ENCODE measurements at places on chromosomes 2 and 18.

- DNase-seq: no peak
Observed at GRCh38 chr2:40448476-40449079, 3.3 kb downstream of the SLC8A1 start.

- DNase-seq: no peak
Observed at GRCh38 chr18:2482706-2483475, 88.4 kb downstream of the METTL4 start.

DNA sequence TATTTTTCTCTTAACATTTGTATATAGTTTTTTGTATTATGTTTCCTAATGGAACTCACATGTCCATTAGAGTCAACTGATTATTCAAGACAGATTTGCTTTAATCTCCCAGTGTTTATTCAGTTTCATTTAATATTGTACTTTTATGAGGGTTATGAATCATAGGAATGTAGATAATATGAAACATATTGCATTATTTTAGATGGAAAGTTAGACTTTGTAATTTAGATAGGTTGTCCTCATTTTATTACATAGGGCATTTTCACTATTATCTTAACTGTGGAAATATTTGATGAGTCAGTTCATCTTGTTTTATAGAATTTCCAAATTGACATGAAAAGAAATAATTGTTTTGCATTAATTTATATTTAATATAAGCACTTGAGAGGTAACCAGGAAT, 240.8 kb downstream of the PLCL1 start:
- DNase-seq: no peak

- no peak for DNase-seq
Observed at GRCh38 chr2:183495589-183496267, 371.5 kb downstream of the NUP35 start.

DNA sequence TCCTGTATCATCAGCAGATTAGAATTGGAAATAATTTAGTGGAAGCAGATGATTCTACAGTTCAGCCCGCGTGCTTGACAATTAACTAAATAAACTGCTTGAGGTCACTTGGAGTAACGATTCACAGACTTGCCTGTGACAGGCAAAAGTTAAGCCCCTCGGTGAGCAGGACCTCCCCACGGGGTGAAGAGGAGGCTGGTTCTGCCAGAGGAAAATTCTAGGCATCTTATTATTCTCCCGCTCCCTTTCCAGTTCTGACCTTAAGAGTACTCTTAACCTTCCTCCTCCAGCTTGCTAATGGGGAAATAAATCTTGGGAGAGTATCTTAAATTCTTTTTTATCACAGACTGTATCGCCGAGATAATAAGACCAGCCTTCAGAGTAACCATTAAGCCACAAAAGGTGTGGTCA, 169.7 kb upstream of the SMAD2 start:
- DNase-seq: no peak

- peak; percentile 7 for DNase-seq
Observed at GRCh38 chr2:32947484-32948143, 861 bp downstream of the LTBP1 start.

- DNase-seq: no peak
Observed at GRCh38 chr2:126784621-126785020, 114.1 kb upstream of the TEX51 start.

DNA sequence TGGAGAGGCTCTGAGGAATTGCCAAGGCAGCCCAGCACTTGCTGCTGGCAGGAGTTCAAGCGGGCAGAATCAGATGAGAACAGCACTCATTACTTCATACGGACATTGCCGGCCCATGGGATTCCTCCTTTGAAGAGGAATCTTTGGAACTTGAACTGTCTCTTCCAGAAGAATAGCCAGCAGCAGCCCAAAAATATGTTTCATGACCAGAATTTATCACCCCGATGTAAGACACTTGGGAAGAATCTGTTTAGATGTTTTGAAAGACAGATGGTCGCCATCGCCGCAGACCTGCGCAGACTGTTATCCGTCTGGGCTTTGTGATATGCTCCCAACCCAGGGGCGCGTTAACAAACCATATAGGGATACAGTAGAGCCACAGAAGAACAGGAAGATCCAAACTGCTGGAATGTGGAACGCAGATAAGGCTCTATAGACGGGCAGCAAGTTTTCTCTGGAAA, 3.7 kb upstream of the ADI1 start:
- DNase-seq: no peak

GRCh38 chr2:65835975-65836549, 403.7 kb upstream of the SPRED2 start:
- no peak for DNase-seq

DNA sequence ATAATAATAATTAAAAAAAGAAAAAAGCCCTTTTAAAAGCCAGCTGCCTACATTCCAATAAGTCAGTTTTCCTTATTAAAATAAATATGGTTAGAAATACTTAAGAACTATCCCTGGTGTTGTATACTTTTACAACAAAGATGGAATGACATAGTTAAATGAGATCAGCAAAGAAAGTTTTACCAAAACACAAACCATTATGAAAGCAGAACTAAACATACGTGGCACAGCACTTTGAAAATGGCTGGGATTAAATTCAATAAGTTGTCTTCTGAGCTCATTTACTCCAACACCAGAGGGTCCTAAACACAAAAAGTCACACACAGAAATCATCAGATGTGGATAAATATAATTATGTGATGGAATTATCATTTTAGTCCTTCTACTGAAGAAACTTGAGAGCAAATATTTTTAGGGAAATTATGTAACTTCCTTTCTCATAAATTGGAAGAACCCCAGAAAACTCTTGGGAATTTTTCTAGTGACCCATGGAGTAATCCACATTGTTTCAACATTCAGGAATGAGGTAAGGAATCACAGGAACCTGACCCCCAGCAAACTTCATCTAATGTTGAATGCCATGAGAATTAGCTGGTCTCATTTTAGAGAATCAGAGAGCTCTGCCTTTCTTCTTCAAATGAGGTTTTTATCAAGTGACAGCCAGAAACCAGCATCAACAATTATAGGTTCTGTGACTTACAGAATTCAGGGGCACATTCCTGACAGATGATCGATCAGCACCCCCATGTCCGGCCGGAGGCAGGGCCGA, 11.5 kb upstream of the TMEM237 start:
- no peak for DNase-seq

DNA sequence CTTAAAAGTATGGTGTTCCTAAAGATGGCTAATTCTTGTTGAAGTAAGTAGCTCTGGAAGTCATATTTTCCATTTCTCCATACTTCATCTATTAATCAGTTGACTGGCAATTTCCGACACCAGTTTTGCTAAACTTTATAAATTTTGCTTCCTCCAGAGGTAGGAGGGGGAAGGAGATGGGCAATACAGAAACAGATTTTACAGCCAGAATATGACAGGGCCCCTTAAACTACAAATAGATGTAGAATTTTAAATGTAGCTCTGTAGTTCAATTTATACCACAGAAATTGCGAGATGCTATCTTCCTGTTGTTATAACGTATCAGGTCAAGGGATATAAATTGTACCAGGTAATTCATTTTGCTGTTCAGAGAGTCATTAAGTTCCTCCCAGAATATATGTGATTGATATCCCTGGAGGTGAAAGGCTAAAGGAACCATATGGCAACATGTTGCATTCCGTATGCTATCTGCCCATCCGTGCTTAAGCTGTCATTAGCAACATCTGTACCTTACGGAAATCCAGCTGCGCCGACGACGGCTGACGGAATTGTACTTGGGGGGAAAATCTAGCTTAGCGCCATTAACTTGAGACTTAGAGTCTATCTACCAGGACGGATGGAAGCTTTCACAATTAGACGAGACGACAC, 8.4 kb upstream of the NR4A2 start:
- no peak for DNase-seq

GRCh38 chr2:221415789-221416188, 156.3 kb downstream of the EPHA4 start:
- no peak for DNase-seq

- no peak for DNase-seq
Observed at GRCh38 chr2:44126106-44126797, 42.4 kb upstream of the PPM1B start.

DNA sequence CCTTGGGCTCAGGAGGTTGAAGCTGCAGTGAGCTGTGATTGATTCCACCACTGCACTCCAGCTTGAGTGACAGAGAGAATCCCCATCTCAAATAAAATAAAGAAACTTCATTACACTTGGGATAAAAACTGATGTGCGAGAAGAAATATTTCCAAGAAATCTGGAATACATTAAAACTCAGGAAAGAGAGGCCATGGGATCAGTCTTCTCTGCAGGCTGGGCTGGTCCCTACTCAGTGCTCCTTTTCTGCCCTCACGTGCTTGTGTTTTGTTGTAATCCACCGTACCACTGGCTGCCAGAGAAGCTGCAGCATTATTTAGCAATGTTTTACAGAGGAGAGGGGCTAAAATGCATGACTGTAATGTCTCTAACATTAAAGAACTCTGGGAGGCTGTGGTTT, 282.0 kb downstream of the SLC8A1 start:
- DNase-seq: no peak

Data from stimulated activated CD8-positive, alpha-beta memory T cell treated with anti-CD3 and anti-CD28 coated beads, Interleukin-12 subunit alpha, Interleukin-12 subunit beta, amount 100 ng/mL, for 4 hours (primary cell).